ENCODE measurements at places on chromosomes 11 and 22.

DNA sequence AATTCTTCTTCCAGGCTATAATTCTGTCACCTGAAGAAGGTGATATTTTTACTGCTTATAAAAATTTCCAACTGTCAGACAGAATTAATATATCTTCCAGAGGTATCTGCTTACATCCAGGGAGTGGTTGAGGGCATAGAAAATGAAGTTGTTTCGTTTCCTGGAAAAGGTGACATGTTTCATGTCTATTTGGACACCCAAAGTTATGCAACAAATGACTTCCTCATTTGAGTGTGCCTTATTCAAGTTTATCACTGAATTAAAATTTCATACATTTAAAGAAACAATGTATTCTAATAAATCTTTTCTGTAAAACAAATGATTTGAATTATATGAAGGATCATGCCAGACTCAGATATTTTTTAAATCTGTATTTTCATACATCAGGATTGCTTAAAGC is 8.5 kb upstream of the GRAMD1B start:
- peak; percentile 92 for DNase-seq

GRCh38 chr11:117861151-117862018 is 15.1 kb downstream of the FXYD6 start:
- DNase-seq = no peak

- no peak for DNase-seq
These were observed 4.5 kb downstream of the WNT11 start for GRCh38 chr11:76201672-76202412.

- DNase-seq = no peak
These were observed 49.1 kb upstream of the CD5 start for GRCh38 chr11:61053191-61053590.

DNA sequence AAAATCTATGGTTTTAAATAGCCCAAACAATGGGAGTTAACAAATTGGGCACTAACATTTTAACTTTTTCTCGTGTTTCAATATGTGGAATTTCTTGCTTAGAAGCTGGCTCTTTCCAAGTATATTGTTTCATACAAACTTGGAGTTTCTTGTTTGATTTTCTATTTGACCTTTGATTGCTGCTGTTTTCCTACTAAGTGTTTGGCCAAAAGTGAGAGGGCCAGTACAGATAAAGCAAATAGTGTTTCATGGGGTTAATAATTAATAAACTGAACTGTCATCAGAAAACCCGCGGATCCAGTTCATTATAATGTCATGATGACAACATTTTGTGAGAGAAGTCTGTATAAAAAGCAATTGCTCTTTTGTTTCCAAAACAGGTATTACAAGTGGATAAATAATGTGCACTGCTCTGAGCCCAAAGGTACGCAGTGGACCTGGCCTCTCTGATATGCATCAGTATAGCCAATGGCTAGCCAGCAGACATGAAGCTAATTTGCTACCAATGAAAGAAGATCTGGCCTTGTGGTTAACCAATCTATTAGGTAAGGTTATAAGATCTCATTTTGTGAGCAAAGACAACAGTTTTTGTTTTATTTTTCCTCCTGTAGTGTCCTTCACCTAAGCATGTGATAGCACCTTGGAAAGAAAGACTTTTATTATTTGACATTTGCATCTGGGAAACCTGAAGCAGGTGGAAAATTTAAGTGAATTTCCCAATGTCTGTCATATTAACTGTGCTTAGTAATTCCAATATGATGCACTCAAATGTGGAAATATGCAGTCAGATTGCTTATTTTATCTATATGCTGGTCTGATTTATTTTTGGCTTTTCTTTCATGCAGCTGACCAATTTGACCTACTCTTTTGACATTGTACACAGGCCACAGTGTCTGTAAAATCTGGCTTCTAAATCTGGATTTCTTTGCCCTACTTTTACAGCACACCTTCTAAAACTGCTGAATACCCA is 8.3 kb downstream of the GAS2 start:
- DNase-seq = no peak

DNA sequence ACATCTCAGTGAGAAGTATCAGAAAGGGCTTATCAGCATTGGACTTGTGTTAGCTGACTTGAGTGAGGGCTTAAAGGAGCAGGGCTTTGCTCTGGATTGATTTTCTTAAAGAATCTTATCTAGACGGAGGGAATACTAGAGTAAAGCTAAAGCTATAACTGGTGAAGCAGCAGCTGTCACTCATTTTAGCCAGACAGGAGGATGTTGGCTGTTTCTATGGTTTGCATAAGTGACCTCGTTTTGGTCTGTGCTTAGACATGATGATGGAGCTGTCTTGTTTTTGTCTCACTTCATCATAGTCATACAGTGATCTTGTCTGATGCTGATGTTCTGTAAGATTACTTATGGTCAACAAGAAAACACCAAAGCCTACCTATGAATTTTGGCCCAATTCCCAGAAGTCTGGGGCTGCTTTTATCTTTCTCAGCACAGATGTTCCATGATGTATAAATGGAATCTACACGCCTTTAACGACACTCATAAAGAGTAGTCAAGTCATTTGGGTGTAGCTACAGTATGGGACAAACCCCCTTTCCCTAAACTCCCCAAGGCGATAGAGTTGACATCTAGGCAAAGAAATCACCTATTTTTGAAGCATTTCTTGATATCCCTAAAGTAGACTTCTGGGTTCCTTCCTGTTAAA is 77.5 kb upstream of the UCP3 start:
- DNase-seq = no peak

- no peak for DNase-seq
These were observed 70.4 kb upstream of the MTMR2 start for GRCh38 chr11:95994329-95994728.

GRCh38 chr11:4433856-4434255 is 15.2 kb upstream of the OR52K2 start:
- DNase-seq = peak; percentile 86

- DNase-seq = no peak
These were observed 347.8 kb upstream of the PLET1 start for GRCh38 chr11:112608509-112608908.

- DNase-seq = peak; percentile 2
These were observed 17.4 kb upstream of the BACE1-AS start for GRCh38 chr11:117273550-117274289.

DNA sequence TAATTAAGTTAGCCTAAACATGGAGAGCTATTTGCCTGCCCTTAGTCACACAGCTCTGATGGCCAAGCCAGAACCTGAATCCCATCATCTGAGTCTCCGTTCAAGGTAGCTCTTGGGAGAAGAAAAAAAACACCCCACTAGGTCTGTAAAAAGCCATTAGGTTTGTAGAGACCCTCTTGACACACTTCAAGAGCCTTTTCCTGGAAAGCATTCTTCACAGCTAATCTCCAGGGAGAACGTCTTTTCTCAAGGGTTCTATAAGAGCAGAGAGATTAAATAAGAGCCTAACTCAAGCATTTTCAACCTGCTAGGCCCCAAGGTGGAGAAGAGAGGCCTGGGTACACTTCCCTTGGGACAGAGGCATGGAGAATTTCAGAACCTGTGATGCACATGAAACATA is 61.6 kb upstream of the NAV2 start:
- no peak for DNase-seq

GRCh38 chr22:42151924-42152635 is 21.5 kb upstream of the CYP2D6 start:
- no peak for DNase-seq

DNA sequence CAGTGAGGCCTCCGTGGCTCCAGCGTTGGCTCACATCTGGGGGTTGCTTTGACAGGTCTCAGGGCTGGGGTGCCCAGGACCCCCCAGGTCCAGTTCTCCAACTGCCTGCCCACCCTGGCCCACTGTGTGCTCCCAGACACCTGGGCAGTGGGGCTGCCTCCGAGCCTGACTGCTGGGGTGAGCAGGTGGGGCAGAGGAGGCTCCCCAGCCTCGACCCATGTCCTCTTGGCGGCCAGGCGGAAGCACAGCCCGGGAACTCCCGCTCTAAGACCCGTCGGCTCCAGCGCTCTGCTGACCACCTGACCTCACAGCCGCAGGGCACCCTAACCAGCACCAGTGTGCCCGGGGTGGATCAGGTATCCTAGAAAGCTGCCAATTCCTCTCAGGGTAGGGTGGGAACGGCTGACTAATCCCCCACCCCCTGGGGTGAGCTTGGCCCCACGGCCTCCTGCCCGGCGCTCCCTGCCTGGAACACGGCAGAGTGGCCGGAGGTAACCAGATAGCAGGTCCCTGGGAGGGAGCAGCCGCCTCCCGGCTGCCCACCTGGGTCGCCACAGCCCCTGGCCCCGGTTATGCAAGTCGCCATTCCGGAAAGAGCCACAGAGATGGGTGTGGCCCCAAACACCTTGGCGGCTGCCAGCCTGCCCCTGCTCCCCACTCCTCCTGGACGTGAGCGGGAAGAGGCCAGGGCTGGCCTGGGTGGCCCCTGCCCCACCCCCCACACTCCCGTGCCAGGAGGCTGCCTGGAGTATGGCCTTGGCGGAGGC is 19.2 kb upstream of the MUC5B start:
- DNase-seq = no peak

GRCh38 chr11:111531687-111532364 is 8.7 kb upstream of the LAYN start:
- peak; percentile 95 for DNase-seq

- DNase-seq = no peak
These were observed 149.7 kb downstream of the LRRC4C start for GRCh38 chr11:41309716-41310115.

DNA sequence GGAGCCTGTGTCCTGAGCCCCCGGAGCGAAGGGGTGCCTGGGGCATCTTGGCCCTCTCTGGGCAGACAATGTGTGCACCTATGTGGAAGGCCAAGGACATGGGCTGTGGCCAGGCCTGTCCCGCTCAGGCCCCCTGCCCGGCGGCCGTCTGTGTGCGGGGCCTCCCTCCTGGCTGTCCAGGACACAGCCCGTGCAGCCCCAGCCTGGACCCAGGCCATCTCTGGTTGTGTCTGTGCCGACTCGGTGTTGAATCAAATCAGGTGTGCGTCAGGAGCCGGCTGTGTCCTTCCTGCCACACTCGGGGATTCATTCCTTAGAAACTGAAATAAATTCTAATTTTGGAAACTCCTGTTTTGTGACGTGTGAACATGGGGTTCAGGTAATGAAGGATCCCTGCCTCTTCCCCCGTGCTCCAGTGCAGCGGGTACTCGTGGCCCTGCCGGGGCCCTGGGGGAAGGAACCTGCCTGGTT is 1.5 kb upstream of the SELENOO start:
- no peak for DNase-seq

GRCh38 chr11:120109531-120109930 is 28.4 kb downstream of the TRIM29 start:
- no peak for DNase-seq

DNA sequence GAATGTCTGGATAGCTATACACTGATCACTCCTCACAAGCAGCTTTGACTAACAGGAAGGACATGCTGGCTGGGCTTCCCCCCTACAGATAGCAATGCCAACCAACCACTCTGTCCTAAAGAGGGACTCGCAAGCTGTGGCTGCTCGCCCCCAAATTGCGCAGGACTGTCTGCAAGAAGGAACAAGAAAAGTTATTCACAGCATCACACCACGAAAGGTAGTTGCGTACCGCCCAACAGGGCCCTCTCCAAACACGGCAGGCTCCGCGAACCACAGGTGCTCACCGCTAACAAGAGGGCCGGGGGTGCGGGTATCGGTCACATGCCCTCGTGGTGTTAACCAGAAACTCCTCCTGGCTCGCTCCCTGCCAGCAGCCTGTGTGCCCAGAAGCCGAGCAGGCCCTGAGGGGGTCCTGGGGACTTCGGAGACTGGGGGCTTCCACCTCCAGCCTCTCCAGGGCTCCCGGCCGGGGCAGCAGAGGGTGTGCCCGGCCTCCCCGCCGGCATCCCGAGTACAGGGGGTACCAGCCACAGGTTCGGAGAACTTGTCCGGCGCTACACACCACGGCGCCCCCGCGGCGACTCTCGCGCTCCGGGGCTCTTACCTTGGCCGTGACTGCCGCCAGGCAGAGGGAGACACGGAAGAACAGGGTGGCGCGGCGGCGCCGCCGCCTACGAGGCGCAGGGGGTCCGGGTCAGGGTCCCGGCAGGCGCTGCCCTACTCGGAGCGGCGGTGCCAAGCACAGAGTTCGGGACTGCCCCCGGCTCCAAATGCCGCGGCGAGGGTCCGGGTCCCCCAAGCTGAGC is 682 bp downstream of the LARGE1 start:
- no peak for DNase-seq

GRCh38 chr11:65501186-65501471 is 2.3 kb downstream of the MALAT1 start:
- no peak for DNase-seq

- DNase-seq = no peak
These were observed 25.8 kb downstream of the NF2 start for GRCh38 chr22:29628996-29629902.

DNA sequence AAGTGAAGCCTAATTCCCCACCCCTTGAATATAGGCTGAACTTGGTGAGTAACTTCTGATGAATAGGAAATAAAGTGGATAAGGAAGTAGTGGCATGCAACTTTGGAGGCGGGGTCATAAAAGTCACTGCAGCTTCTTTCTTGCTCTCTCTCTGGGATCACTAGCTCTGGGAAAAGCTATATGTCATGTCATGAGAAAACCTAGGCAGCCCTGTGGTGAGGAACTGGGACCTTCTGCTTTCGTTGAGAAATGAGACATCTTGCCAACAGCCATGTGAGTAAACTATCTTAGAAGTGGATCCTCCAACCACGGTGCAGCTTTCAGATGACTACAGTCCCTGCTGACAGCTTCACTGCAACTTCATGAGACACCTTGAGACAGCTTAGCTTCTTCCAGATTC is 15.7 kb downstream of the ZNF214 start:
- DNase-seq = peak; percentile 92

DNA sequence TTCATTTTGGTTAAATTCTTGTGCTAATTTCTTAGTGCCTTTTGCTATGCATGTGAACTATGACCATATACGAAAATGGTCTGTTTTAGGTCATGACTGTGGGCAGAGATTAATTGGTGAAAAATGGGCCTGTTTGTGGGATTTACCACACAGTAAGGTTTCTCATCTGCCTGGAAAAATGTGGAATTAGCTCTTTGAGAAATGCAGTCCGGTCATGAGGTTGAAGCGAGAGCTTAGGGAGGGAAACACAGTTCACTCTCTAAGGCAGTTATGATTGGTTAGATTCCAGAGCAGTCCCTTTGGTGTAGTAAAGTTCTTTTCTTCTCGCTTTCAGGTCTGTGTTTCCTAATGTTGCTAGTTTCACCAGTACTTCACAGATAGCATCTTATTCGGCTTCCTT is 1.2 kb upstream of the PDE3B start:
- no peak for DNase-seq

DNA sequence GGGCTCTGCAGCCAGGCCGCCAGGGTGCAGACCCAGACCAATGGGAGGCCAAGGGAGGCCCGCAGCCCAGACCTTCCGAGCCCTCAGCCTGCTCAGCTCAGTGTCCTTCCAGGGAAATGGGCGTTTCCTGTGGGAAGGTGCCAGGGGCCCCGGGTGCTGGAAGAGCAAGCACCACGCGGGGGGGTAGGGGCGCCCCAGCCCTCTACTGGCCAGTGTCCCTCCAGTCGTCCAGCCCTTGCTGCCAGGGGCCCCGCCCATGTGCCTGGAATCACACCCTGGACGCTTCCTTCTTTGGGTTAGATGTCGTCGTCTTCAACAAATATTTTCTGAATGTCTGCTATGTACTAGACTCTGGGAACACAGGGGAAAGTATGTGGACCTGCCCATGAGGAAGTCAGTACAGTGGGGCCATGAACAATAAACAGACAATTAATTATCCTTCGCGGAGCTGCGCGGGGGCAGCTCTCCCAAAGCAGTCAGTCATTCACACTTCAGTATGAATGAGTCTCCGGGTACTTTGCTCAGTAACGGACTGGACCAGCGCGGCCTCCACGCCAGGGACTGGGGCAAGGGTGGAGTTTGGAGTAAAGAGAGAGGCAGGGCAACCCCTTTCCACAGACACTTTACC is 60.2 kb downstream of the CDKN1C start:
- peak; percentile 10 for DNase-seq
